ENCODE measurements at places on chromosomes 6 and 20. TPM values are rescaled to one million over a fixed set of nuclear protein-coding genes. Genes with fewer than 3 reads are reported as not detected.

DNA sequence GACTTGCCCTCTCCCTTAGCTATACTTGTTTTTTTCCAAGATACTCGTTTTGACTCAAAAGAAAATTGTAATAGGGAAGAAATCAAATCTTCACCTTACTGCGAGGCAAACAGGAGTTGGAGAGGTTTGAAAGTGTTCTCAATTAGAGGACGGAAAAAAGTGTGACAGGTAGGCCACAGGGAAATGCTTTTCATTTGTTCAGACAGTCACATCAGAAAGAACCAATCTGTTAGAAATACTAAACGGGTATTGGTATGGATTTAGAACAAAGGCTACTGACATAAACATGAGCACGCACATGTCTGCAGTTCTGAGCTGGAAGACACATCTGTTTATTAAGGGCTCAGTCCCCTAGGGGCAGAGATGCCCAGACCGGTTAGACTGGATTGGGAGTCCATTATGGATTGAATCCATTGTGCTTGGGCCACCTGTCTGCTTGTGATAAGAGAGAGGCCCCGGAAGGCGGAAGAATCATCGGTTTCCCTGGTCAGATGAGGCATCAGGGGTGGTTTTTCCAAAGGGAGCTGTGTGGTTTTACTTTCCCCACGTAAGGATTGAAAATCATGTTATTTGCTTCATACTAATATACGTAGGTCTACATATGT, 220.9 kb upstream of the MYLIP start:
- H3K27me3 ChIP-seq, result no peaks in the 10 kb centered on the region
- H3K4me3 ChIP-seq, result no peak overlapping the region
- no peaks in the 10 kb centered on the region for H3K36me3 ChIP-seq
- H3K4me1 ChIP-seq, result no peaks in the 10 kb centered on the region

Gene NHLRC1
- 5.0 TPM for total RNA-seq

DNA sequence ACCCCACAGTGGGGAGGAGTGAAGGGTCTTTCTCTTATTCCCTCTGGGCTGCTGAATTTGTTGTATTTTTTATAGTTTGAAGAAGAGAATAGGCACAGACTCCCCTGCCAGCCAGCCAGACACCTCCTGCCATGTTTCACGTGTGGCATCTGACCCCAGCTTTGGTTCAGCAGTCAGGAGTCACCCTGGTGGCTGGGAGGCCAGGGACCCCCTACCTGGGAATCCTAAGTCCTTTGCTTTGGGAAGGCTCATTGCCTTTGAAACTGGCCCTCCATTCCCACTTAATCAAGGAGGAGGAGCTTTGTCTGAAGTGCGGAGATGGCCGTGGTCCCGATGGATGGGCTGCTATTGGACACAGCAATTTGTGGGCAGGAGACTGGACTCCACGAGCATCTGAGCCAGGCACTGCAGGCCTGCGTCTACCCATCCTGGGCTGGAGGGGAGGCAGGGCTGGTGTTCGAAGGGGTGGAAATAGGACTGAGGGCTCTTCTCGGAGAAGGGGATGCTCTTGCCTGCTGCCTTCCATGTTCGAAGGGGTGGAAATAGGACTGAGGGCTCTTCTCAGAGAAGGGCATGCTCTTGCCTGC, 196.1 kb downstream of the DLL1 start:
- no peaks in the 10 kb centered on the region for H3K27me3 ChIP-seq
- H3K27ac ChIP-seq, result no peak overlapping the region
- no peaks in the 10 kb centered on the region for H3K36me3 ChIP-seq
- H3K4me3 ChIP-seq, result no peak overlapping the region
- no peak for DNase-seq

- no peaks in the 10 kb centered on the region for H3K27me3 ChIP-seq
- no peaks in the 10 kb centered on the region for H3K36me3 ChIP-seq
- no peak overlapping the region for H3K27ac ChIP-seq
- H3K4me1 ChIP-seq, result no peaks in the 10 kb centered on the region
- DNase-seq, result no peak
Measured at GRCh38 chr6:50135968-50136367, 86.2 kb upstream of the DEFB112 start.

Gene TDRD6
- total RNA-seq, result 1.5 TPM

GRCh38 chr20:20820104-20820503, 107.7 kb upstream of the RALGAPA2 start:
- H3K4me1 ChIP-seq, result peaks cover 5% of the 10 kb centered on the region
- DNase-seq, result no peak
- no peak overlapping the region for H3K4me3 ChIP-seq

GRCh38 chr20:23341073-23341472, 9.5 kb upstream of the NXT1 start:
- H3K4me1 ChIP-seq, result no peaks in the 10 kb centered on the region
- H3K27me3 ChIP-seq, result no peaks in the 10 kb centered on the region
- no peak overlapping the region for H3K27ac ChIP-seq
- H3K36me3 ChIP-seq, result no peaks in the 10 kb centered on the region
- DNase-seq, result no peak
- no peak overlapping the region for H3K4me3 ChIP-seq

Gene CAP2
- 4.5 TPM for total RNA-seq

GRCh38 chr20:5504061-5504739, 187.4 kb upstream of the PROKR2 start:
- peak; percentile 53 for DNase-seq
- H3K27ac ChIP-seq, result no peak overlapping the region
- H3K27me3 ChIP-seq, result no peaks in the 10 kb centered on the region
- H3K4me1 ChIP-seq, result no peaks in the 10 kb centered on the region
- no peaks in the 10 kb centered on the region for H3K36me3 ChIP-seq

DNA sequence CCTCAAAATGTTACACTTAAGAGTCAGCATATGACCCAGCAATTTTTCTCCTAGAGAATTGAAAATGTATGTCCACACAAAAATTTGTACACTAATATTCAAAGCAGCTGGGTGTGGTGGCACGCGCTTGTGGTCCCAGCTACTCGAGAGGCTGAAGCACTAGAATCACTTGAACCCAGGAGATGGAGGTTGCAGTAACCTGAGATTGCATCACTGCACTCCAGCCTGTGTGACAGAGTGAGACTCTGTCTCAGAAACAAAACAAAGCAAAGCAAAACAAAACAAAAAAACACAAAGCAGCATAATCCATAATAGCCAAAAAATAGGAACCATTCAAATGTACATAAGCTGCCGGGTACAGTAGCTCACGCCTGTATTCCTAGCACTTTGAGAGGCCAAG, 1.6 kb upstream of the RPF2 start:
- H3K27me3 ChIP-seq, result no peaks in the 10 kb centered on the region
- H3K27ac ChIP-seq, result no peak overlapping the region
- no peak for DNase-seq
- no peaks in the 10 kb centered on the region for H3K4me1 ChIP-seq

DNA sequence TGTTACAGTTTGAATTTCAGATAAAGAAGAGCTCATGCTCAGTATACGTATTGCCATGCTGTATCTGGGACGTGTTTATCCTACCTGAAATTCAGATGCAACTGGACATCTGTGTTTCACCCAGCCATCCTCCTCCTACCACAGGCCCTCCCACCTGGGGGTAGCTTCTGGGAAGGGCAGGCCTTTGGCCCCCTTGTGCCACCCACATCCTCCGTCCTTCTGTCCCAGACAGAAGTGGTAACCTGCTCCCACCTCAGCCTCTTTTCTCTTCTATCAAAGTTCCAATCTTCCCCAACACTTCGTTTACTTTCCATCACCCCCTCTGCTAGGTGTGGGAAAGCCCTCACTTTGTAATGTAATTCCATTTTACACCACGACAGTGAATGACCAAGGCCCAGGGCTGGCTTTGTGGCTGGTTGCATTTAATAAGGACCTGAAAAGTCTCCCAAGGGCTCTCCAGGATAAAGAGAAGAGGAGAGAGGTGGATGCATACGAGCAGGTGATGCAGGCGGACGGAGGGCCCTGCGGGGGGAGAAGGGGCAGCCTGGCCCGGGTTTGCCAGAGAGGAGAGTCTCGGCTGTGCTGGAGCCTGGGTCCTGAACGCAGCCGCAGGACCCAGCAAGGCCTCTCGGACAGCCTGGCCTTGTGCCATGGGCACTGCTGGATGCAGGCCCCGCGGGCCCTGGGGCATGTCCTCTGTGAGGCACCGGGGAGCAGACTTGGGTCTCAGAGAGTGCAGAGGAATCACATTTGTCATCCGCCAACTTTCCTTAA, 98.4 kb downstream of the PSMB1 start:
- H3K4me1 ChIP-seq, result peaks cover 3% of the 10 kb centered on the region
- no peak overlapping the region for H3K27ac ChIP-seq
- no peak for DNase-seq
- no peaks in the 10 kb centered on the region for H3K36me3 ChIP-seq
- no peak overlapping the region for H3K4me3 ChIP-seq
- no peaks in the 10 kb centered on the region for H3K27me3 ChIP-seq

DNA sequence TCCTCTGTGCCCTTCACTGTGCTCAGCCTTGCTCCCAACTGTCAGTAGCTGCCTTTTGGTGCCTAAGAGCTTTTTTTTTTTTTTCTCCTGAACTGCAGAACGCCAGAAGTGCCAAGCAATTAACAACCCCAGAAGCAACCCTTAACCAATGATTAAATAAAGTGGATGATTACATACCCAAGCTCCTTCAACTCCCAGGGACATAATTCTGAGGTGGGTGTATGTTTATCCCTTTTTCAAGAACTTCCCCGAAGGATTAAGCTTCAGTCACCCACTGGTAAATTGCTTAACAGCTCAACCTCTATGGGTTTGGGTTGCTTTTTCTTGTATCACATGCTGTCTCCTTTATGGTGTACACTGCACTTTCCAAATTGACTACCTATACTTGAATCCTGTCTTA, 41.1 kb downstream of the KLHL31 start:
- H3K36me3 ChIP-seq, result no peaks in the 10 kb centered on the region
- no peak overlapping the region for H3K4me3 ChIP-seq
- H3K27ac ChIP-seq, result no peak overlapping the region
- H3K27me3 ChIP-seq, result no peaks in the 10 kb centered on the region

Gene SAMD3
- 2.1 TPM for total RNA-seq

DNA sequence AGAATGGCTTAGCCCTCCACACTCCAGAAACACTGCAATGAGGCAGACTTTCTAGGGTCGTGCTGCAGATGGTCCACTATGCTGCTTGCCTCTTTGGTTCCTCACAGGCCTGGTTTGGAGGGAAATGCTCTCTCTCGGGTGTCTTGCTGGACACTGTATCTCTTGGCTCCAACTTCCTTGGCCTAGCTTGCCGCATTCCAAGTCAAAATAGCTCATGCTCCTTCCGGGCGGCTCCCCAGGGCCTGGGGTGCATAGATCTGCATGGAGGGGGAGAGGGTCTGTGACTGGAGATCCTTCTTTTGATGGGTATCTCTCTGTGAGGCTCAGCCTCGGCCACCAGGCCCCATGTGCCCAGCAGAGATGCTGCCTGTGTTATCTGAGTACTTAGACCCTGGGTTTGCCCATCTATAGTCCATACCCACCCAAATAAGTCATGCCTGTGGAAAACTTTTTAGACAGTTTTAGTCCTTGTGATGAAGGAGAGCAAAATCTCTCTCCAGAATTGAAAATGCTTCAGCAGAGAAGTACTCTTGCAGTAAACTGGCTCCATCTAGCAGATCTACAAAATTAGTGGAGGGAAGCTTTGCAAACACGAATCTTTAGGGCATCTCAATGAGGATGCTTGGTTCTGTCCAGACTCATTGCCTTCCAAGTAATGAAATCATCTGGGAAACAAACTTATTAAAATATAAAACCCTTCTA, 264.1 kb upstream of the RIN2 start:
- H3K4me3 ChIP-seq, result no peak overlapping the region
- no peaks in the 10 kb centered on the region for H3K36me3 ChIP-seq
- DNase-seq, result no peak
- H3K27me3 ChIP-seq, result no peaks in the 10 kb centered on the region

DNA sequence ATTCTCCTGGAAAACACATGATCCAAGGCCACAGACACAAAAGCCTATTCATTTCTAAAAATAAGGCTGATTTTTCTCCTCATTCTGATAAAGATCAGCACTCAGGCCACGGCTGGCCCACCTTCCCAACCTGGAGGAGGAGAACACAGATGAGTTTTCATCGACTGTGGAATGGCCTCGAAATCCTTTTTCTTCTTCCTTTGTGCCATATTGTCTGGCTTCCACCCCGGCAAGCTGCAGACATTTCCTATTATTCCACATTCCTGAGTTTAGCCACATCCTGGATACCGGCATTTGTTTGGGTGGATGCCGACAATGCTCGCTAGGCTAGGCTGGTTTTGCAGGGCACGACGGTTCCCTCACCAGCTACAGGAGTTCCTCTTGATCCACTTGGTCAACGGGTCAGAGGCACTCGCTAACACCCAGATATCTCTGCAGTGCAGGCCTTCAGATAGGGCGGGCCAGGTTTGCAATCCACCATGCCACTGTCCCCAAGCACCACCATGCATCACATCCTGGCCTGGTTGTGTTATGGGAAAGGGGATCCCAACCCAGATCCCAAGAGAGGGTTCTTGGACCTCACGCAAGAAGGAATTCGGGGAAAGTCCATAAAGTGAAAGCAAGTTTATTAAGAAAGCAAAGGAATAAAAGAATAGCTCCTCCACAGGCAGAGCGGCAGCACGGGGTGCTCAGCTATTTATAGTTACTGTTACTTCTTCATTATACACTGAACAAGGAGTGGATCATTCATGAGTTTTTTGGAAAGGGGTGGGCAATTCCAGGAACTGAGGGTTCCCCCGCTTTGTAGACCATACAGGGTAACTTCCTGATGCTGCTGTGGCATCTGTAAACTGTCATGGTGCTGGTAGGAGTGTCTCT, 4.2 kb upstream of the CTSZ start:
- H3K4me3 ChIP-seq, result no peak overlapping the region
- no peaks in the 10 kb centered on the region for H3K27me3 ChIP-seq
- H3K36me3 ChIP-seq, result no peaks in the 10 kb centered on the region
- H3K4me1 ChIP-seq, result peaks cover 18% of the 10 kb centered on the region
- DNase-seq, result no peak

DNA sequence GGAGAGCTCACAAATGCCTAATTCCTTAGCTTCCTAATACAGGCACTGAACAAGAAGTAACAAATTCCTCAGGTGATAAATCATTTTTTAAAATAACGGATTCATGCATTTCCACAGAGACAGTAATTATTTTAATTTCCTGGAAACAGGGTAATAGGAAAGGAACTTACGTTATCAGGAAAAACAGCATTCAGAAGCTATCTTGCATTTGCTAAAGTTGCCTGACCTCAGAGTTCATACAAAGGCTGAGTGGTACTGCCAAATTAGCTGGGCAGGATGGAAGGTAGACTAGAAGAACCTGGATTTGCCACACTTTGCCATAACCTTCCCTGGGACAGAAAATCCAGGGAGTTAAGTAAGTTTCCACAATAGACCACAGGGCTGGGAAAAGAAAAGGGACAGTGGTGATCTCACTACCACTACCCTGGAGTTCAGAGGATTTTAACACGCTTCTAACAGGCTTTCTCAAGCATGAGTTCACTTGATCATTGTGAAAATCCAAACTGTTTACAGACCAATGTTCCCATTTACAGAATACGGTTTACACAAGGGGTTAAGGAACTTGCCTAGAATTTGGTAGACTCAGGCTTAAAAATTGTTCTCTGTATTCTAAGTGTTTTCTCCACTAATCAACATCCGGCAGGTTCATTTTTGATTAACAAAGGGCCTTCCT, 57.0 kb downstream of the KIF13A start:
- H3K4me3 ChIP-seq, result no peak overlapping the region
- H3K27ac ChIP-seq, result peak overlapping the region; percentile 41
- H3K4me1 ChIP-seq, result peaks cover 53% of the 10 kb centered on the region
- no peaks in the 10 kb centered on the region for H3K36me3 ChIP-seq

All from tibial nerve (tissue), 4 donors.